ENCODE measurements at places on chromosomes 3 and 15. TPM values are rescaled to one million over a fixed set of nuclear protein-coding genes. Genes with fewer than 3 reads are reported as not detected.

AGTR1 gene
- 0.62 TPM for total RNA-seq

BNC1 gene
- total RNA-seq, result 0.27 TPM

FBXO22 gene
- total RNA-seq, result 18.4 TPM

PPP4R2 gene
- total RNA-seq, result 75.4 TPM

GOLGA8S gene
- 0.92 TPM for total RNA-seq

CCDC39 gene
- not detected for total RNA-seq

GOLGA8T gene
- total RNA-seq, result 1.3 TPM

- DNase-seq, result peak; percentile 14
Observed at GRCh38 chr15:62624547-62625378, 417.8 kb upstream of the TPM1 start.

- DNase-seq, result no peak
Observed at GRCh38 chr15:57565311-57565710, 26.4 kb upstream of the MYZAP start.

DNA sequence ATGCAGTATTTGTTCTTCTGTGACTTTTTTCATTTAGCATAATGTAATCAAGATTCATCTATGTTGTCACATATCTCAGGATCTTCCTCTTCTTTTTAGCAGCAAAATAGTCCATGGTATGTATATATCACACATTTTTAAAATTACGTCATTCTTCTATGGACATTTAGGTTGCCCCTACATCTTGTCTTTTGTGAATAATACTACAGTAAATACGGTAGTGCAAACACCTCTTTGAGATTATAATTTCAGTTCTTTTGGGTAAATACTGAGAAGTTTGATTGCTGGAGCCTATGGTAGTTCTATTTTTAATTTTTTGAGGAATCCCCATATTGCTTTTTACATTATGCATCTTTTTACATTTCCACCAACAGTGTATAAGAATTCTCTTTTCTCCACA lies 1174.9 kb downstream of the NSUN3 start:
- DNase-seq, result no peak

DNA sequence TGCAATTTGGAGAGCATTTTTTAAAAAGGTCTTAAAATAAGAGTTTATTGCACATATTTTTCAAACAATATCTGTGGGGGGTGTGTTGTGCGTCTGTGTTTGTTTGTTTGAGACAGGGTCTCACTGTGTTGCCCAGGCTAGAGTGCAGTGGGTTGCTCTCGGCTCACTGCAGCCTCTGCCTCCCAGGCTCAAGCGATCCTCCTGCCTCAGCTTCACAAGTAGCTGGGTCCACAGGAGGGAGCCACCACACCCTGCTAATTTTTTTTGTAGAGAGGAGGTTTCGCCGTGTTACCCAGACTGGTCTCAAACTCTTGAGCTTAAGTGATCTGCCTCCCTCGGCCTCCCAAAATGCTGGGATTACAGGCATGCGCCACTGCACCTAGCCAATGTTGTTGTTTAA lies 2.7 kb downstream of the MLF1 start:
- DNase-seq, result no peak

DNA sequence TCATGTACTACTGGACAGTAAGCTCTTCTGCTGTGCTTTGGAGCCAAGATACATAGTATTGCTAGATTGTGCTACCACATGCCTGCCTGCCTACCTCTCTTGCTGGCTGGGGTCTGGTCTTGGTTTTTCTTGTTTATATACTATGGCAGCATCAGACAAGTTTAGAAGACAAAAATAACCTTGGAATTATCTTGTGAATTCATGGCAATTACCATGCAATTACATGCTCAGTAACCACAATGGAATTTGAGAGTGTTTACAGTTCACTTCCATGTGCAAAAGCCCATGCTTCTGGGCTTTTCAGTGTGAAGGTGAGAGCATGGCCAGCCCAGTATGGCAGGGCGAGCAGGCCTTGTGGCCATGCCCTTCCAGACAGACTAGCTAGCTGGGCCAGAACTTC lies 48.0 kb upstream of the C15orf61 start:
- DNase-seq, result no peak

GRCh38 chr3:105899516-105899915 lies 30.7 kb upstream of the CBLB start:
- no peak for DNase-seq

DNA sequence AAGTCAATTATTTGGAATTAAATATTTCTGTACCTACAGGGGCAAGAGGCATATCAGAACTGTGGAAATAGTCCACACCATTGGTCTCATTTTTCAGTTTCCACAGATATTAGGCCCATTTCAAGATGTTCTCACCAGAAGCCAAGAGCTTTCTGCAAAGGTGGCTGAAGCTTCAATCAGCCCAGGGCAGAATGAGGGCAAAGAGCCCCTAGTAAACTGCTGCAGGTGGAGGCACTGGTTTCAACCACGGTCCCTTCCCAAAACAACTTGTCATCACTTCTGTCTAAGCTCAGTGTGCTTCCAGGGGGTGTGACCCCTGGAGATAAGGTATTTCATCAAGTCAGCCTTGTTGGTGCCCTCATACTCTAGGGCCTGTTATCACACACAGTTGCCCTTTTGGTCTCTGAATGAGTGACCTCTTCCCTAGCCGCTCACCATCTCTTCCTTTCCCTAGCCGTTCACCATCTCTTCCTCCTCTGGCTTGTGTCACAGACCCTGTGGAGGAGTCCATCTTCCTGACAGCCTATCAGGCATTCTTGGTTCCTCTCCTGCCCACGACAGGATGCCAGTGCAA lies 21.2 kb downstream of the IL17RD start:
- DNase-seq, result no peak

DNA sequence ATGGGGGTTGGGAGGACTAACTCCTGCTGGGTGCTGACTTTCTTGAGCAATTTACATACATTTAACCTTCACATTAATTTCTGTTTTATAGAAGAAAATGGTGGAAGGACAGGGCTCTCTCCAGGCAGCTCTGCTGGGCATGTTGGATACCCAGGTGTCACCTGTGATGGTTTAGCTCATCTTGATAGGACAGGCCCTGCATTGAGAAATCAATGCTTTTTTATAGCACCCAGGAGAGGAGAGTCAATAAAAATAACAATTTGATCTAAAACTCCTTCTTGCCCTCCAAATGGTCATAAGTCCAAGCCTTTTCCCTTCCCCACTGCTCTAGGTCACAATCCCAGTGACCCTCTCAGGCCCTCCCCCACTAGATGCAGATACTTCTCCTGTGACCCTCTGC lies 48.3 kb upstream of the RBP1 start:
- DNase-seq, result no peak

- DNase-seq, result peak; percentile 15
Observed at GRCh38 chr15:91055548-91056331, 33.3 kb upstream of the VPS33B start.

GRCh38 chr15:61499376-61499775 lies 270.3 kb upstream of the RORA start:
- DNase-seq, result no peak

DNA sequence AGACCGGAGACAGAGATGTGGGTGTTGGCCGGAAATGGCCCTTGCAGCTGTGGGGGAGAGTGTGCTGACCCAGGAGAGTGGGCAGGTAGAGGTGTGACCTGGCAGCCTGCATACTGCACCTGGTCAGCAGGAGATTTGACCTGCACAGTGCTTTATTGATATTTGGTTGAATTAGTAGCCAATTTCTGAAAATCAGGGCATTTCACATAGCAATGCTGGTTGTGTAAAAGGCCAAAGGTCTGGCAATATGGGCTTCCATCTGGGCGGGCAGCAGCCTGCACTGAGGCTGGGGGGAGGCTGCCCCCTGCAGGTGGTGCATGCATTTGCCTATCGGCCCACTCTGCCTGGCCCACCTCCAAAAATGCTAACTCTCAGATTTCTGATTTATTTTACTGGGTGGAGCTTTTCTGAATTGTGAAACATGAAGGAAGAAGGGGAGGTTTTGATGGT lies 9.4 kb upstream of the MGLL start:
- DNase-seq, result peak; percentile 61

GRCh38 chr15:87733977-87734376 lies 522.6 kb downstream of the NTRK3 start:
- no peak for DNase-seq
